ENCODE measurements at places on chromosomes 11 and 22. TPM values are rescaled to one million over a fixed set of nuclear protein-coding genes. Genes with fewer than 3 reads are reported as not detected.
A peak's percentile ranks its signal among the peaks of the same experiment; 100 is the strongest.

GRCh38 chr11:35664977-35665441 is 2.4 kb downstream of the TRIM44 start:
- no peak for DNase-seq
- H3K4me1 ChIP-seq: peaks cover 35% of the 10 kb centered on the region
- no peak overlapping the region for H3K27ac ChIP-seq
- H3K4me3 ChIP-seq: no peak overlapping the region
- H3K36me3 ChIP-seq: no peaks in the 10 kb centered on the region

GRCh38 chr22:40972587-40972986 is 21.4 kb downstream of the RBX1 start:
- no peaks in the 10 kb centered on the region for H3K27me3 ChIP-seq
- no peak overlapping the region for H3K27ac ChIP-seq
- H3K4me1 ChIP-seq: no peaks in the 10 kb centered on the region
- H3K4me3 ChIP-seq: no peak overlapping the region

GRCh38 chr11:303363-303762 is 4.0 kb upstream of the IFITM5 start:
- H3K36me3 ChIP-seq: no peaks in the 10 kb centered on the region
- H3K4me1 ChIP-seq: peaks cover 42% of the 10 kb centered on the region
- DNase-seq: no peak

- H3K27me3 ChIP-seq: no peaks in the 10 kb centered on the region
- H3K36me3 ChIP-seq: no peaks in the 10 kb centered on the region
- peaks cover 46% of the 10 kb centered on the region for H3K4me1 ChIP-seq
- no peak for DNase-seq
- peak overlapping the region; percentile 87 for H3K27ac ChIP-seq
- H3K4me3 ChIP-seq: no peak overlapping the region
Measured at GRCh38 chr11:65560555-65561418, 2.6 kb upstream of the LTBP3 start.

GRCh38 chr11:76265771-76266241 is 59.5 kb upstream of the WNT11 start:
- H3K27ac ChIP-seq: peak overlapping the region; percentile 83
- H3K27me3 ChIP-seq: no peaks in the 10 kb centered on the region
- H3K4me3 ChIP-seq: no peak overlapping the region
- H3K36me3 ChIP-seq: no peaks in the 10 kb centered on the region
- peaks cover 49% of the 10 kb centered on the region for H3K4me1 ChIP-seq

Gene MYO18B
- total RNA-seq: 0.50 TPM

Gene ANO5
- 20.8 TPM for total RNA-seq

Gene NOX4
- 6.1 TPM for total RNA-seq

Gene BUD13
- total RNA-seq: 10.8 TPM

GRCh38 chr11:77073328-77074001 is 6.7 kb downstream of the CAPN5 start:
- no peaks in the 10 kb centered on the region for H3K36me3 ChIP-seq
- peaks cover 36% of the 10 kb centered on the region for H3K4me1 ChIP-seq
- H3K27ac ChIP-seq: peak overlapping the region; percentile 84
- no peak overlapping the region for H3K4me3 ChIP-seq
- DNase-seq: no peak

Gene NRXN2
- total RNA-seq: 4.0 TPM

Gene SCARF2
- total RNA-seq: 14.5 TPM

- no peaks in the 10 kb centered on the region for H3K36me3 ChIP-seq
- no peak overlapping the region for H3K4me3 ChIP-seq
- no peak overlapping the region for H3K27ac ChIP-seq
- H3K27me3 ChIP-seq: no peaks in the 10 kb centered on the region
- DNase-seq: no peak
Measured at GRCh38 chr11:47918882-47919495, 61.4 kb upstream of the PTPRJ start.

- no peaks in the 10 kb centered on the region for H3K27me3 ChIP-seq
- H3K4me3 ChIP-seq: no peak overlapping the region
Measured at GRCh38 chr11:94150704-94151685, 22.4 kb downstream of the PANX1 start.

Gene SULT4A1
- 1.2 TPM for total RNA-seq

GRCh38 chr11:86810288-86810687 is 9.9 kb downstream of the PRSS23 start:
- H3K27me3 ChIP-seq: no peaks in the 10 kb centered on the region
- no peak overlapping the region for H3K4me3 ChIP-seq
- peaks cover 17% of the 10 kb centered on the region for H3K4me1 ChIP-seq
- no peaks in the 10 kb centered on the region for H3K36me3 ChIP-seq

GRCh38 chr11:34348919-34349318 is 8.9 kb downstream of the ABTB2 start:
- no peaks in the 10 kb centered on the region for H3K27me3 ChIP-seq
- H3K27ac ChIP-seq: no peak overlapping the region
- no peak for DNase-seq
- H3K4me1 ChIP-seq: peaks cover 36% of the 10 kb centered on the region
